Mesothelial cell of epicardium (in vitro differentiated cells): ENCODE measurements at places on chromosomes 2 and 18. TPM values are rescaled to one million over a fixed set of nuclear protein-coding genes. Genes with fewer than 3 reads are reported as not detected.

Gene SEMA4F
- total RNA-seq: 17.5 to 19.8 TPM (median 18.1 TPM) in 3 replicates

Gene CPSF3
- 44.9 to 47.3 TPM (median 45.1 TPM) in 3 replicates for total RNA-seq

Gene COL4A4
- 0.11 to 0.18 TPM (median 0.11 TPM) in 3 replicates for total RNA-seq

Gene RBKS
- 0.80 to 1.4 TPM (median 1.0 TPM) in 3 replicates for total RNA-seq

Gene IFT172
- total RNA-seq: 60.6 to 68.0 TPM (median 63.0 TPM) in 3 replicates

Gene EFEMP1
- 38.1 to 42.8 TPM (median 41.6 TPM) in 3 replicates for total RNA-seq

GRCh38 chr18:33201509-33201926 is 239.0 kb downstream of the CCDC178 start:
- H3K4me3 ChIP-seq: peak overlapping the region; percentile 38
- no peaks in the 10 kb centered on the region for H3K27me3 ChIP-seq
- H3K4me1 ChIP-seq: peaks cover 18% of the 10 kb centered on the region
- no peaks in the 10 kb centered on the region for H3K36me3 ChIP-seq

GRCh38 chr2:11805920-11806319 is 59.5 kb downstream of the LPIN1 start:
- no peak overlapping the region for H3K27ac ChIP-seq
- peaks cover 53% of the 10 kb centered on the region for H3K36me3 ChIP-seq
- H3K4me3 ChIP-seq: no peak overlapping the region
- H3K27me3 ChIP-seq: no peaks in the 10 kb centered on the region

DNA sequence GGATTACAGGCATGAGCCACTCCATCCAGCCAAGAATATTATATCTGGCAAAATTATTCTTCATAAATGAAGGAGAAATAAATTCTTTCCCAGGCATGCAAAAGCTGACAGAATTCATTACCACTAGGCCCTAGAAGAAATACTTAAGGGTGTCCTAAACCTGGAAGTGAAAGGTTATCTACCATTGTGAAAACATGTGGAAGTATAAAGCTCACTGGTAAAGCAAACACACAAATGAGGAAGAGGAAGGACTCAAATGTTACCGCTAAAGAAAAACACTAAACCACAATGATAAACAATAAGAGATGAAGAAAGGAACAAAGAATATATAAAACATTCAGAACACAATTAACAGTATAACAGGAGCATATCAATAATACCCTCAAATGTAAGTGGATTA is 171.8 kb downstream of the CAMKMT start:
- H3K4me1 ChIP-seq: peaks cover 16% of the 10 kb centered on the region
- H3K36me3 ChIP-seq: peaks cover 14% of the 10 kb centered on the region
- no peak overlapping the region for H3K4me3 ChIP-seq
- H3K27ac ChIP-seq: no peak overlapping the region
- DNase-seq: no peak

GRCh38 chr2:8329660-8330622 is 351.9 kb upstream of the ID2 start:
- H3K27me3 ChIP-seq: no peaks in the 10 kb centered on the region
- peaks cover 14% of the 10 kb centered on the region for H3K4me1 ChIP-seq
- H3K27ac ChIP-seq: no peak overlapping the region
- no peaks in the 10 kb centered on the region for H3K36me3 ChIP-seq
- no peak overlapping the region for H3K4me3 ChIP-seq
- no peak for DNase-seq

- H3K36me3 ChIP-seq: no peaks in the 10 kb centered on the region
- no peak overlapping the region for H3K27ac ChIP-seq
- H3K27me3 ChIP-seq: no peaks in the 10 kb centered on the region
- no peak for DNase-seq
- peaks cover 11% of the 10 kb centered on the region for H3K4me1 ChIP-seq
Observed at GRCh38 chr2:227450311-227450841, 21.6 kb upstream of the AGFG1 start.

- H3K4me1 ChIP-seq: peaks cover 4% of the 10 kb centered on the region
- H3K27ac ChIP-seq: no peak overlapping the region
- H3K36me3 ChIP-seq: no peaks in the 10 kb centered on the region
- peaks cover 69% of the 10 kb centered on the region for H3K27me3 ChIP-seq
- no peak for DNase-seq
Observed at GRCh38 chr18:48440924-48441323, 31.7 kb upstream of the ZBTB7C start.

DNA sequence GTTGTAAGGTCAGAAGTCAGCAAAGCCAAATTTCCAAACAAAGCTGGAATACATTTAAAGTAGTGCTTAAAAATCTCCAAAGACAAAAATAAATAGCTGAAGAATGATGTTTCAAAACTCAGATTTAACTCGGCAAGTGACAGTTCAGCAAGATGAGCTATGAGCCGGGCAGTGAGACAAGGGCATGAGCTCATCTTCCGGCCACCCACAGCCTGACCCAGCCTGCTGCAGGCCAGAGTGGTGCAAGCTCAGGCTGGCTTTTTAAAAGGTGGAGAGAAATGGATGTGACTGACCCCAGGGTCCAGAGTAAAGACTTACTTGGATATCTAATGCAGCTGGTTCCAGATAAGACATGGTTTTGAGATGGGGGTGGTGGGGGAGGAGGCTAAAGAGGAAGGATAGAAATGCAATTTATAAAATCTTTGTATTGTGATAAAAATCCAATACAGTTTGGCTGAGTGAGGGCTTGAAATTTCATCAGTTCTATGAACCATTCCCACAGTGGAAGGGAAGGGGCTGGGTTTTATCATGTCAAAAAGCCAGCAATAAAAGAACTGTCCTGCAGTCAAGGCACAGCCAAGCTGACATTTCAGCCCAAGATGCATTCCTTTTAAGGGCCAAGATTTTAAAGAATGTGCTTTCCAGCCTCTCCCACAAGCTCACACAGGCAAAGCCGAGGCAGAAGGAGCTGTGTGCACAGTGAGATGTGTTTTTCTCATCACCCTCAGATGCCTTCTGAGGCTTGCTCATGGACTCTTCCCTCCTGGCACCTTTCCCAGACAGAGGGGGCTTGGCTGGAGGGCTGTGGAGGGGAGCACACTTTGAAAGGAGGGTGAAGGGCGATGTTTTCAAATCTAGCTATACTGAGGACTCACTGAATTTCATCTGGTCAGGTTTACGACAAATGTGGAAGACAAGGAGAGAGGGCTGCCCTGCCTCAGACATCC is 97.9 kb upstream of the KLHL29 start:
- no peak overlapping the region for H3K4me3 ChIP-seq
- no peaks in the 10 kb centered on the region for H3K27me3 ChIP-seq
- peak overlapping the region; percentile 94 for H3K27ac ChIP-seq
- peaks cover 56% of the 10 kb centered on the region for H3K4me1 ChIP-seq

GRCh38 chr2:23487735-23488492 is 102.9 kb downstream of the KLHL29 start:
- no peaks in the 10 kb centered on the region for H3K36me3 ChIP-seq
- peaks cover 1% of the 10 kb centered on the region for H3K4me1 ChIP-seq
- no peaks in the 10 kb centered on the region for H3K27me3 ChIP-seq
- H3K27ac ChIP-seq: no peak overlapping the region

- peak overlapping the region; percentile 84 for H3K27ac ChIP-seq
- no peak overlapping the region for H3K4me3 ChIP-seq
- no peaks in the 10 kb centered on the region for H3K27me3 ChIP-seq
- DNase-seq: no peak
- H3K36me3 ChIP-seq: peaks cover 24% of the 10 kb centered on the region
Observed at GRCh38 chr18:58896734-58897508, 32.2 kb downstream of the ZNF532 start.

DNA sequence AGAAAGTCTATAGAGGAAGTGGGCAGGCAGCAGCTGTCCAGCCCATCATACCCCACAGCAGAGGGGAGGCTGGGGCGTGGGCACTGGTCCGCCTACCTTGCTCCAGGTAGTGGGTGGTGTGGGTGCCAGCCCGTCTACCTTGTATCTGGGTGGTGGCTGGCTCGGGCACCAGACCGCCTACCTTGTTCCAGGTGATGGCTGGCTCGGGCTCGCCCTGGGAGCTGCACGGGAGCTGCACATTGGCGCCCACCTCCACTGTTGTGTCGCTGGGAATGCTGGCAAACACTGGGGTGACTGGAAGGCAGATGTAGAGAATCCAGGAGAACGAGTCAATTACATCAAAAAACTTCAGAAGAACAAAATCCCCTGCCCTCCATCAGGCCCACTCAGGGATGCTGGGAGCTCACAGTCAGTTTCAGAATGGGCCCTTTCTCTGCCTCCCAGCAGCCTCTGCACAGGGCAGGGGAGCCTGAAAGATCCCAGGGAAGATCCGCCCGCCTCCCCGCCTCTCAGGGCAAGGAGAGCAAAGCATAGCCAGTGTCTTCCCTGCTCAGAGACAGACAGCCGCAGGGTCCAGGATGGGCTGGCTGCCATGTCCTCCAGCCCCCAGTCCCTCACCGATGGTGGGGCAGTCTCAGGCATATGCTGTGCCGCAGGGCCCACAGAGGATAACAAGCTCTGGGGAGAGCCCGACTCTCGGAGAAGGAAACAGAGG is 82.3 kb downstream of the PXDN start:
- no peaks in the 10 kb centered on the region for H3K27me3 ChIP-seq
- no peak overlapping the region for H3K4me3 ChIP-seq
- H3K4me1 ChIP-seq: peaks cover 4% of the 10 kb centered on the region
- no peak for DNase-seq
- H3K36me3 ChIP-seq: peaks cover 44% of the 10 kb centered on the region

DNA sequence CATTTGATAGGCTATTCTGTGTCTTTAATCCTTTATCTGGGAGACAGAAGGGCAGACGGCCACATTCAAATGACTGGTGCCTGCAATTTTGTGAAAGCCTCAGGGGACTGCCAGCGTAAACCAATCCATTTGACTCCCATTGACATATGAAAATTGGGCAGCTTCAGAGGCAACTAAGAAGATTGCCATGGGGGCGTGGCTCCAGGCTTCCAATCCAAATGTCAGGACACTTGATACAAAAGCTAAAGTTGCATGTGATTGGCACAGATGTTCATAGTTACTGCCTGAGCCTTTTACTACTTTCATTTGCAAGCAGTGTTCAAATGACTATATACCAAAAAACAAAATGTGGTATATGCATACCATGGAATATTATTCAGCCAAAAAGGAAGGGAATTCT is 42.0 kb downstream of the SPC25 start:
- DNase-seq: no peak
- H3K4me1 ChIP-seq: peaks cover 12% of the 10 kb centered on the region
- no peak overlapping the region for H3K4me3 ChIP-seq
- H3K36me3 ChIP-seq: peaks cover 6% of the 10 kb centered on the region
- H3K27me3 ChIP-seq: no peaks in the 10 kb centered on the region
- no peak overlapping the region for H3K27ac ChIP-seq
